CD4-positive, alpha-beta T cell (primary cell): ENCODE measurements at places on chromosomes 1 and 21.

DNA sequence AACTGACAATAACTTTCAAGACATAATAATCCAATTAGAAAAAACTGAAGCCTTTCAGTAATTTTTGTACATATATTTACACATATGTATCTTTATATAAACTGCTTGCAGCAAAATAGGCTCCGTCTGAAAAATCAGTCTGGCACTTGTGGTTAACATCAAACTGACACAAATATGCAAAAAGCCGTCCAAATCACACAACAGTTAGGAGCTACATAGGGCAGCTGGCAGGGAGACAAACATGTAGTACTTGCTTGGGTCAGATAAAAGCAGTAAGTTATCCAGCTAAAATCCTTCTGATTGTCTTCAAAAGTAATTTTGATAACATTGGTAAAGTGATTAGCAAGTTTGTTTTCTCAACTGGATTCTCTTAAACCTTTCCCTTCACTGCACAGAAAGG is 14.7 kb upstream of the GUCA2A start:
- no peak for DNase-seq

DNA sequence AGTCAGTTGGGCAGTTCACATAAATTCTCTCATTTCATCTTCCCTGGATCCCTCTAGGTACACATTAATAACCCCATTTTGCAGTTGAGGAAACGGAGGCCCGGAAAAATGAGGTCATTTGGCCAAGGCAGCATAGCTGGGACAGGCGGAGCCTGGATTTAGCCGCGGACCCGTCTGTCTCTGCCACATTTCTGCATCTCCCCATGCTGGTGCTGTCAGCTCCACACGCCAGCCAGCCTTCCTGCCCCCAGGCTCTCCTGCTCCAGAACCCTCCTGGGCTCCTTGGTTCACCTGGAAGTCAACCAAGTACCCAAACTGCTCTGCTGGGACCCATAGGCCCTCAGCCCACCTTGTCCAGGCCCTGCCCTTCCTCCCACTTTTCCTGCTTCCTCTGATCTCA is 7.6 kb downstream of the FOXO6 start:
- DNase-seq: no peak

DNA sequence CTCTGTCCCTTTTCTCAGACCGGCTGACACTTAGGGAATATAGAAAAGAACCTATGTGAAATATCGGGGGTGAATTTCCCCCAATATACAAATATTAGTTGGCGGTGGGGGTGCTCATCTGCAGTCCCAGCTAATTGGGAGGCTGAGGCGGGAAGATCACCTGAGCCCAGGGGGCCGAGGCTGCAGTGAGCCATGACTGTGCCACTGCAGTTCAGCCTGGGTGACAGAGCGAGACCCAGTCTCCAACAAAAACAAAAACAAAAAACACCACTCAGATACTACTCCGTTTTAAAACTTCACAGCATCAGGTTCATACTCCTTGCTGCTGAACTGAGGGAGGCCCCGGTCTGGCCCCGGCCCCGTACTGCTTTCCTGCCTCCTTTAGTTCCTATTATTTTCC is 5.9 kb upstream of the EXOSC10 start:
- no peak for DNase-seq

DNA sequence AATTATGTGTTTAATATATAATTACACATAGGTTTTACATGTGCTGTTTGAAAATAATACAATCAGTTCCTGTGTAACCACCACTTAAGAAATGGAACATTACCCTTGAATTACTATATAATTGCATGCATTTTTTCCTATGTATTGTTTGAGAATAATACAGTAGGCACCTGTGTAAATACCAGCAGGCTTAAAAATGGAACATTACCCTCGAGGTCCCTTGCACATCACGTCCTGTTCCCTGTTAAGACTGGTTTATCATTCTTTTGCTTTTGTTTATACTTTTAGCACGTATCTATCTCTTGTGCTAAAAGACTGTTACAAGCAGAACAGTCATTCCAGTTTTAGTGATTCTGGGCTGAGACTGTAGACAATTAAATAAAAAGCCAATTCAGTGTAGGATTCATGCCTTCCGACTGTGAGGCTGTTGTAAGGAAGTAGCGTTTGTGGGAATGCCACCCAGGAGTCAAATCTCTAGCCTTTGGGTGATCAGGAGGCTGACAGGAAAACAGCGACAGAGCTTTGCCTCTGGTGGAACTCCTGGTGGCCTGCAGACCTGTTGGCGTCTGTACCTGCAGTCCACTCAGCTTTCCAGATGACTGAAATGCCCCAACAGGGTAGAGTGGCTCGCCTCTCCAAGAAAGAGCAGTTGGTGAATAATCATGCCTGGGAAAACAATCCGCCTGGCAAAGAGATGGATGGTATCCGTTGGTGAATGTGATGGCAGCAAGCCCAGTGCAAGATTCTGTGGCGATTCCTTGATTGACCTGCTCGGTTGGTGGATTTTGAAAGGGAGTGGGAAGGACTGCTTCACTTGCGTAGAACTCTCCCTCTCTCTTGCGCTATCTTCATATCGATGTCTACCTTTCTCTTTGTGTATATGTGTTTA is 58.0 kb downstream of the DISC1 start:
- DNase-seq: no peak

- DNase-seq: no peak
These were observed 7.0 kb downstream of the CSDE1 start for GRCh38 chr1:114750780-114751179.

- DNase-seq: no peak
These were observed 63.7 kb downstream of the SYT14 start for GRCh38 chr1:210001751-210002150.

DNA sequence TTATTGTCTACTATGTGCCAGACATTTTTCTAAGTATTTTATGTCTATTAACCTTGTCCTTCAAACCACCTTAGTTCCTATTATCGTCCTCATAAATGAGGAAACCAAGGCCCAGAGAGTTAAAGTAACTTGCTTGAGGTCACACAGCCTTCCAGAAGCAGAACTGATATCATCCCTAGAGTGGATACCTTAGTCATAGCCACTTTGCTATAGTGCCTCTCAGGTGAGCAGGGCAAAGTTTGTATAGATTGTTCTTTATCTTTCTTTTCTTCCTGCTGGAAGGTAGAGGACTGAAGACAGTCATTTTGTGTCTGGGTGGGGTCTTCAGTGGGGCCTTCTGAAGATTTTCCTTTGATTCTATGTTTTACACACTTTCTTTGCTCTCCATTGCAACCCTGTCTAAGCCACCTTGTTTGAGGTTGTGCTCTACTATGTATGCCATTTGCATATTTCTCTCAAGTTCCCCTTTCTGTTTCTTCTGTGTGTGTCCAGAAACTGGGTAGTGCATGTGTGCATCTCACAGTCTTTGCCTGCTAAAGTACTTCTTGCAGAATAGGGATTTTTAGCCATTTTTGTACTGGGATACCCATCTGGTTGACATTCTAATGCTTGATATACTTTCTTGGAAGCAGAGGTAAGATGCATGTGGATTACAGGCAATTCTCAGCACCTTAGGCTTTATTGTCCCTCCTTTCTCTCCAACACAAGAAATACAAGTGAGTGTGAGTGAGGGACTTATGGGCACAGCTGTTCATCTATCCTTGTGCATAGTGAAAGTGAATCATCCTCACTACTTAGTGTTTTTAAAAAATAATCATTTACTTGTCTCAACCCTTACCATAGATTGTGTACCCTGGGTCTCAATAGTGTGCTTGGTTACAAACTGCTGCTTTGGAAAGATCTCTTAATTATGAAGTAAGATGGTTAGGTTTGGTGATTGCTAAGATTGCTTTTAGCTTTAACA is 207.6 kb upstream of the HMCN1 start:
- DNase-seq: no peak

DNA sequence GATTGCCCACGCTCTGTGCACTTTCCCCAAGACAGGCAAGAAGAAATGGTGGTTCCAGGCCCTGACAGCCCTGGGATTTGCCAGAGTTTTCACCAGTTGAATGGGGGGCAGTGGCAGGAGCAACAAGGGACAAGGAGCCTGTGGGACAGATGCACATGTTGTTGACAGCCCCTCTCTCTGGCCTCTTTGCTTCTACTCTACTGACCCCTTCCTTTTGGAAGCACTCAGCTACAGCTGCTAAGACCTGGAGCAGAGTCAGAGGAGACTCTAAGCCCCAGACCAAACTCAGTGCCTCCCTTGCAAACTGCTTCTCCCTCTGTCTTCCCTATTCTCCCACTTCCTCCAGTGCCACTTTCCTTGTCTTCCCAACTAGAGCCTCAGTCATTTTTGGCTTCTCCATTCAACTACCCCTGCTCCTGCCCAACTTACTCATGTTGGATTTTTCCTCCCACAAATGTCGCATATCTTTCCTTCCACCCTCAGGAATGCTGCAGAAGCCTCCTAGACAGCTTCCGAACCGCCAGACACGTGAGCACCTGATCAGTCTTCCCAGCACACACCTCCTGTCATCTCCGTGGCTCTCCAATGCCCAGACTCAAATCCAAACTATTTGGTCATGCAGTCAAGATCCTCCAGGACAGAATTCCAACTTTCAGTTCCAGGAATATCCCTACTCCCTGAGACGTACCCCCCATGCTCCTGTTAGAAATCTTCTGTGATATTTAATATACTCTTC is 9.1 kb downstream of the INKA2 start:
- DNase-seq: no peak

- no peak for DNase-seq
These were observed 241.0 kb downstream of the PTPRC start for GRCh38 chr1:198879711-198880306.

DNA sequence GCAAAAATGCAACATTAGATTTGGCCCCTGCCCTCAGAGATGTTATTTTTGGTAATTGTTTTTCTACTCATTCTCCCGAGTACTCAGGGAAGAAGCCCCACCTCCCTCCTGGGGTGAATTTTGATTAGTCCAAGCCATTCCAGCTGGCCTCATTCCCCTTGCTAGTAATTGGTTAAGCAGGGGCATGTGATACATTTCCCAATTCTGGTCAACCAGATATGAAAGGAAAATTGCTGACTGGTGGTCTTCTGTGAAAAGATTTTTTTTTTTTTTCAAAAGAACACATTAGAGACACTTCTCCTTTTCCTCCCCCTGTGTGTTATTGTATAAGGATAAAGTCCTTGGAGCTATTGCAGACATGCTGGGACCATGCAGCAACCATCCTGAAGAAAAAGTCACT is 71.1 kb upstream of the AKT3 start:
- no peak for DNase-seq

DNA sequence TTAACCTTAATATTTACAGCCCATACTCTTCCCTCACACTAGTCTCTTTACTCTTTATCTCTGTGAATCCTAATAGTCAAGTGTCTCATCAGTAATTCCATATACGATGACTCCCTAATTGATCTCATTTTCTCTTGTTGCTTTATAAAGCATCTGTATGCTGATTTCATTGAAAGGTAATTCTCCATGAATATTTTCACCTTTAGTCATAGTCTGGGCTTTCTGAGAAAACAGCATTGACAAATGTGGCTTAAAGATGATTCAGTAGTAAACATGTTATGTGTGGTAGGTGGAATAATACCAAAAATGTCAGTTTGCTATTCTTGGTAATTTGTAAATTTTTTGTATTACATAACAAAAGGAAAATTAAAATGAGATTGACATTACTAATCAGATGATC is 1176.5 kb downstream of the NCAM2 start:
- DNase-seq: no peak

- no peak for DNase-seq
These were observed 3.5 kb downstream of the IPP start for GRCh38 chr1:45746922-45747321.
